G401 (cell line): ENCODE measurements at places on chromosomes 7 and 10. TPM values are rescaled to one million over a fixed set of nuclear protein-coding genes. Genes with fewer than 3 reads are reported as not detected.

FGF8 gene
- total RNA-seq: 7.4 and 14.8 TPM in 2 replicates

FAM13C gene
- total RNA-seq: not detected in 2 replicates

MMP21 gene
- not detected in 2 replicates for total RNA-seq

POLR2J2 gene
- 0.37 TPM in 1 of 2 replicates, not detected in the other for total RNA-seq

SPDYE11 gene
- not detected in 2 replicates for total RNA-seq

GBX1 gene
- 0.37 TPM in 1 of 2 replicates, not detected in the other for total RNA-seq

TAS2R41 gene
- total RNA-seq: not detected in 2 replicates

CNPY1 gene
- total RNA-seq: not detected in 2 replicates

C10orf62 gene
- 0.24 TPM in 1 of 2 replicates, not detected in the other for total RNA-seq
